RCC 7860 (cell line): ENCODE measurements at places on chromosomes 7 and 10.

DNA sequence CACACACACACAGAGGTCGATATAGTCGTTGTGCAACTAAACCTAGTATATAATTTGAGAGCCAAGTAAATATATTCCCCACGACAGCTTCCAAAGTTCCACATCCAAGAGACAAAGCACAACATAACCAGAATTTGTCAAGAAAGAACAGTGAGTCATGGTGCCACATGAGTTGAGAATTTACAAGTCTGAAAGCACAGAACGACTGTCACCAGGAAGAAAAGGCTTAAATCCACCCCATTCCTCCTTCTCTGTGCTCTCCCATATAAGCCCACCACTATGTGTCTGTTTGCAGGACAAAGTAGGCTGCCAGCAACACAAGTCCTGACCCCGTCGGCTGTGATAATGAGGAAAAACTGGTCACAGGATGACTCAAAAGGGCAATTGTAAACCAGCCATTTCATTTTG is 32.8 kb downstream of the GSAP start:
- DNase-seq, result no peak

GRCh38 chr7:55046582-55047342 is 27.9 kb downstream of the EGFR start:
- DNase-seq, result no peak

DNA sequence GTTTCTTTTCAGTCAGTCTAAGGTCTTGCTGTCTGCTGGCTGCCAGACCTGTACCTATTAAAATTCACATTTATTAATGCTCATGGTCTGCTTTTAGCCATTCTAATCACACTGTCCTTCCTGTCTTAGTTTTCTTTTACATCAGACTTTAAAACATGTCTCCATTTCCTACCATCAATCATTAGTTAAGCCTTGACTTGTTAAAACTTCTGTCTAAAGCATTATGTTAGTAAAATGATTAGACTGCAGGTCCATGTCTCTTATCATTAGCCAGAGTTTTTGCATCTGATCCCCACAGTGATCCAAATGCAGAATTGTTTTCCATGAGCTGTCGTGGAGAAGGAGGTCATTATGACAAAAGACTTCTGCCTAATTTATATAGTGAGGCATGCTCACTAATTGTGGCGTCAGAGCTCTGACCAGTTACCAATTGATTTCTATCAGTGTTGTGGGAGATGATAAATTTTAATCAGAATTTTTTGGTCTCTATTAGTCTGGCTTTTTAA is 226.5 kb downstream of the DKK1 start:
- DNase-seq, result no peak

DNA sequence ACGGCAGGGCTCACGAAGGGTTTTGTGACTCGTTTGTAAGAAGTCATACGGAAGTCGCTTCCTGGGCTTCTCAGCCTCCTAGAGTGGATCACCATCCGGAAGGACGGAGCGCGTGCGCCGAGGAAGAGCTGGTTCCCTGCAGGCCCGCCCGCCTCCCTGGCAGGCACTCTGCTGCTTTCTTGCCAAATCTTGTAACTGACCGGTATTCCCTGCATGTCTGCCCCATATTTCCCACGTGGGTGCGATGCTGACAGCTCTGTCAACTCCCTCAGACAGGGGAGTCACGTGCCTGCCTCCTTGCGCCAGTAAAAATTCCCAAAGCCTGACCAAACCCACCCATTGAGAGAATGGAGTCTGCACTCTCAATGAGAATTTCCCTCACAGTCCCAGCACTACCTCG is 12.7 kb downstream of the SHH start:
- DNase-seq, result no peak

DNA sequence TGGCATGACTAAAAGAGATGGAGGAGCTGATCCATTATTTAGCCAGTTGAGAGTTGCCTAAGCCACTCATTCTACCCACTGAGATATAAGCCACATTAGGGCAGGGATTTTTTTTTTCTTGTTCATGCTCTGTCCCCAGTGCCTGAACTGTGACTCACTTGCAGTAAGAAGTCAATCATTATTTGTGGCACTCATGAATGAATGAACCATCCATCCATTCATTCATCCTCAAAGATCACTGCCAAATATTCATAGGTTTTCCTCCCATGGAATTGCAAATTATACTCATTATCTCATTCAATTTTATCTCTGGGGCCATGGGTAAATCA is 22.8 kb upstream of the ARID5B start:
- peak; percentile 26 for DNase-seq

DNA sequence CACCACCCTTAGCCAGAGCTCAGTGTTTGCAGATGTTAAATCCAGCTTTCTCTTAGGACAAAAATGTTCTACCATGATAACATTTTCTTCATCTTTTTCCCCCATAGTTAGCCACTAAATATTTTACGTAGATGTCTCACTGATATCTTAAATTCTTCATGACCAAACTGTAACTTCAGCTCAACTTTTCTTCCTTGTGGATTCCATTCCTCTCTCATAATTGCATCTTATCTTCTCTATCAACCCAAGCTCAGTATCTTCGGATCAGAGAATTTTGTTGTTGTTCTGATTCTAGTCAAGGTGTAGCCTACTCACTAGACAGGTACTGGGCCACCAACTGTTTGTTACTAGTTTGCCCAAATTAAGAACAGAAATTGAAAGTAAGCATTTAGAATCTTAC is 60.2 kb downstream of the SHOC2 start:
- no peak for DNase-seq

DNA sequence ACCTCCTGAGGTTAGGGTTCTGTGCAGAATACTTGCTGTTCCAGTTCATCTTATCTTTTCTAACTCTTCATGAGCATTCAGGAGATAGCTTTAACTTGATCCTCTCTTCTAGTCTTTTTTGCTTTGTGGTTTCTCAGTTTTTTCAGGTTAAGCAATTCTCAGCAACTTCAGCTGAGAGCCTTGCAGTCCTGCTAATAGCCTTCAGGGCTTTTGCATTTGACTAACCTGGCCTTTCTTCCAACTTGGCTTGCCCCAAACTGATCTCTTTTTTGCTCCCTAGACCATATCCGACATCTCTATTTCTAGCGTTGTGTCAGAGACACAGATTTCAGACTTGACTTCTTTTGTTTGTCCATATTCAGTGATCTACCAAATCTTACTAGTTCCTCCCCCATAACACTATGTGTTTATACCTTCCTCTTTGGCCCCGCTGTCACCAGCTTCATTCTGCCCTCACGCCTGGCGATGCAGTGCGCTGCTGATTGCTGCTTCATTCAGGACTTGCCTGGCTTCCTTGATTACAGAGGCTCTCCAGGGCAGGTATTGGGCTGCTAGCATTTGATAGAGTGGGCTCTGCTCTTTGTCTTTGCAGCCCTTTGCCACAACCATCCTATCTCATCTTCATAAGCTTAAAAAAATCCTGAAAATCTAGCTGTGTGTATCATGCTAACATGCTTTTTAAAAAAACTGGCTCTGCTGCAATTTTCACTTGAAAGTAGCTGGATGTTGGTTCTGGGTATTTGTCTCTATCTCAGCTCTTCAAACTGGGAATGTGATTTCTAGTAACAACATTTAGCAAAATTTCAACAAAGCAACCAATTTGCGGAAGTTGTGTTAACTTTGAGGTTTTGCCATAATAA is 9.6 kb downstream of the CUL1 start:
- no peak for DNase-seq

DNA sequence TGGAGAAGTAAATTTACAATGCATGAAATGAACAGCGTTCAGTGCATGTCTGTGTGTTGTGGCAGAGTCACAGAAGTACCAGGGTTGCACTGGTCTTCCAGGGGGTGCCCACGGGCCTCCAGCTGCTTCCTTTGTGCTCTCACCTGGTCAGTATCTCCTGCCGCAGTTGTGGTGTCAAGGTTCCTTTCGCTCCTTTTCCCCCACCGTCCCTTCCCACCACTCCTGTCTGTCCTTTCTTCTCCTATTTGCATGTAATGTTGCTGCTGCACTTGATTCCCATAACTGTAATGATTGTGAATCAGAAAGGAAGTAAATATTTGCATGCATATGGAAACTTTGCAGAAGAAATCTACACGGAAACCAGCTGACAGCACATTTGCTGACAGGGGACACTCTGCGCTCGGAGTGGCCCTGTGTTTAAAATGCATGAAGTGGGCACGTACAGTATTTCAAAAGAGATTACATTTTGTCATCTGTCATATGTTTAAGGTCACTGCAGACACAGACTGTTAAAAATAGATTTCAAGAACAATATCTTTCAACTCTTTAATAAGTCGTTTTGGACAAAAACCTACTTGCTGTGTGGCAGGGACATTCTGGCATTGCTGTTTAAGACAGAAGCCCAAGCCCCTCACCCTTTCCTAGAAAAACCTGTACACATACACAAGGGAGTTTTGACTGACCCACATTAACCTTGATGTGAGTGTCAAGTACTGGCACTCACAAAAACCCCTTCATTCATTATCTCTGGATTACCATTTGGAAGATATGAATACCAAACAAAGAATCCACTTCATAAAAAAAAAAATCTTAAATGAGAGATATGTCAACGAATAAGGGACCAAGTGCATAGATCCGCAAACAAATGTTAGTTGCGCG is 336.7 kb upstream of the KLF6 start:
- no peak for DNase-seq

DNA sequence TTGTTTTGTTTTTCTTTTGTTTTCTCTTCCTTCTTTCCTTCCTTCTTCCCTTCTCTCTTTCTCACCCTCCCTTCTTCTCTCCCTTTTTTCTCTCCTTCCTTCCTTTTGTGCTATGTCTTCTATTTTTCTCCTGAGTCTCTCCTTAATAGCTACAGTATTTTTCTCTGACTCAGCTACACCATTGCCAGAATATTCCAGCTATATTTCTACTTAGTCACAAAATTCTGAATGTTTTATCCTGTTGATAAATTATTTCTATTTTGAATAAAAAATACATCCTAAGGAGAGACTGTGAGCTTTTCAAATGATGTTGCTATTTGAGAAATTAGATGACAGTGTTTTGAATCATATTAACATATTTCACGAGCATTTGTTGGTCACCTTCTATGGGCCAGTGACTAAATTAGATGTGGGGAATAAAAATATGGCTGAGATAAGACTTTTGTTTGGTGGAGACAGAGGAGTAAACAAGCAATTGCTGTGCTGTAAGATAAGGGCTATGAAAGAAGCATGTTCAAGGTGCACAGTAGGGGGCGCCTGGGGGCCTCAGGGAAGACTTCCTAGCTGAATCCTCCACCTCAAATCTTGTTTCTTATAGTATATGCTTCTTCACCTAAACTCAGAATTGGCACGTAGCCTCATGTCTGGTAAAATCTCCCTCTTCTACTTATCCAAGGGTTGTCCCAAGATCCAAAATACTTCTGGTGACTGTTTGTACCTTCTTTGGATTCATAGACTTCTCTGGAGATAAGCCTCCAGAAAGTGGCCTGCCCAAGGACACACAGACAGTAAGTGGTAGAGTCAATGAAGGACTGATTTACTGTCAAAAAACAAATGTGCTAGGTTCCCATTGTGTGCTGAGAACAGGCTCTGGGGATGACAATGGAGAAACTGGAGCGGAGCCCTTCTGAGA is 115.5 kb upstream of the CREB5 start:
- DNase-seq, result peak; percentile 35

DNA sequence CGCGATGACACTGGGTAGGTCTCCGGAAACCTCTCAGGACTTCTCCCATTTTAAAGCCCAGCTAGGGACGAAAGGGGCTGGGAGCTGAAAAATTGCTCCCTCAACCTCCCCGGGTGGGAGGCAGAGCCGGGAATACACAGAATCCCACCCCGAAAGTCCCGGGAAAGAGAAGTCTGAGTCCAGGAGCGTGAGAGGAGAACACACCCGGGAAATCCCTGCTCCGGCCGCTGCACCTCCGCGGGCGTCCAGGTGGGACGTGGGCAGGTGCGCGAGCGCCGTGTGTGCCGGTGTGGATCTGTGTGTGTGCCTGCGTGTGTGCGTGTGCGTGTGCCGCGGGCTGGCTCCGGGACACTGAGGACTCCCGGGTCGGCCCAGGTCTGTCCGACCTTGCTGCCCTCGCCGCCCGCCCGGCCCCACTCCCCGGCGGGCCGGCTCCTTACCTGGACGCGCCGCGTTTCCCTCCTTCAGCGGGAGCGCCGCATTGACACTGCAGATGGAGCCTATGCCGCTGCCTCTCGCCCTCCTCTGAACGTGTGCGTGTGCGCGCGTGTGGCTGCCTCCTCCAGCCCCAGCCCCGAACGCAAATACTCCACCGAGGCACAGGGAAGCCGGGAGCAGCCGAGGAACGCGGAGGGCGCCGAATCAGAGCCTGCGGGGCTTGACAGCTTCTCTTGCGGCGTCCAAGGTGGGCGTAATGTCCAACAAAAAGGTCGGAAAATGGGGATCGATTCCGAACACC is at the start of gene PLXNA4:
Gene PLXNA4, minus strand, starts transcription at position 489 of the 739 bp plus-strand sequence. CDS start 67,777 bp downstream, outside the sequence.
- DNase-seq, result no peak

DNA sequence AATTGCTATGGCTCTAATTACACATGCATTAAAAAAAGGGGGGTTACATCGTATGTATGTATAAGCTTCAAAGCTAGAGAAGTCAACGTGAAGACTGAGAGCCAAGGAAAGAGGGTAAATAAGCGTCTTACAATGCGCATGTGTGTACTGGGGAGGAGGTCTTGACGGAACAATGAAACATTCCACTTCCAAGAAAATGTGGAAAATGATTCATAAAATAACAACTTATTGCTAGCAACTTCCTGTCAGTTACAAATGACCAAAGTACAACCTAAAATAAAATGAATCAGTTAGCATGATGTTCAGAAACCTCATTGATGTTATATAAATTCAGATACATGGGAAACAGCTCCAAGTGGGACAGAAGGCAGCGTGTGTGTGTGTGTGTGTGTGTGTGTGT is 104.1 kb upstream of the RHEB start:
- DNase-seq, result peak; percentile 34

DNA sequence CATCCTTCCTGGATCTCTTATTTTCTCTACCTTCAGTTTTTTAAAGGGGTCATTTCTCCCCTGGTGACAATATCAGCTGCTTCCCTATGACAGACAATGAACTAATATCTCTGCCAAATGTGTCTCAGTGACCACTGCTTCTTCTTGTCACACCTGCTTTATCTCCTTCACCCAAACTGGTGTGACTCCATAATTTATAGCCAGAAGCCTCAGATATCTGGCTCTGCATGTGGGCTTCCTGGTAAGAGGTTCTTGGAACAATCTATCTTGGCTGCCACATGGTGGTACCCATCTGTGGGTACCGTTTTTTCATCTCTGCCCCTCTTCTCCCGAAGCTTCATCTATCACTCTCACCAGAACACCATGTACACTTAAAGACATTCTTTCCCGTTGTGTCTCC is 37.0 kb downstream of the CPVL start:
- DNase-seq, result no peak

GRCh38 chr10:12594448-12594944 is 245.1 kb downstream of the CAMK1D start:
- no peak for DNase-seq

DNA sequence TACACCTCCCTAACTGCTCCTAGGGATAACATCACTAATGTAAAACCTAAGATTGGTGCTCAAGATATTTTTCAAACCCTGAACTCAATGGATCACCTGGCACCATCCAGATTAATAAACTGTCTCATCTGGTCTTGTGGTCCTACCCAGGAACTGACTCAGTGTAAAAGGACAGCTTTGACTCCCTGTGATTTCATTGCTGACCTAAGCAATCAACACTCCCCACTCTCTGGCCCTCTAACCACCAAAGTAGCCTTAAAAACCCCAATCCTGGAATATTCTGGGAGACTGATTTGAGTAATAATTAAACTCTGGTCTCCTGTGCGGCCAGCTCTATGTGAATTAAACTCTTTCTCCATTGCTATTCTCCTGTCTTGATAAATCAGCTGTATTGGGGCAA is 6.2 kb upstream of the USP54 start:
- peak; percentile 81 for DNase-seq

GRCh38 chr10:102627291-102627735 is 17.0 kb upstream of the TRIM8 start:
- no peak for DNase-seq

- DNase-seq, result no peak
Observed at GRCh38 chr7:87345962-87346371, 503 bp downstream of the CROT start.

- DNase-seq, result no peak
Observed at GRCh38 chr7:80637911-80638765, at the start of gene CD36. TSS of gene CD36 (plus strand) at chr7:80638642. CDS start at chr7:80646741, 8,099 bp downstream.
